ENCODE measurements at places on chromosomes 6 and 20.

DNA sequence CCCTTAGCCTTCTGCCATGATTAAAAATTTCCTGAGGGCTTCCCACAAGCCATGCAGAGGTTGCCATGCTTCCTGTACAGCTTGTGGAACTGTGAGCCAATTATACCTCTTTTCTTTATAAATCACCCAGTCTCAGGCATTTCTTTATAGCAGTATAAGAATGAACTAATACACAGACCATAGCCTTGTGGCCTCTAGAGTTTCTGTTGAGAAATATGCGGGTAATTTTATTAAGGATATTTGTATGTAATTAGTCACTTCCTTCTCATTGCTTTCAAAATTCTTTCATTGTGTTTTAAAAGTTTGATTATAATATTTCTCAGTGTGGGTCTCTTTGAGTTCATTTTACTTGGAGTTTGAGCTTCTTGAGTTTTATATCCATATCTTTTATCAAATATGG is 484.9 kb downstream of the COL12A1 start:
- no peak for DNase-seq

- DNase-seq, result peak; percentile 47
Measured at GRCh38 chr6:1595271-1596087, 14.2 kb upstream of the FOXC1 start.

DNA sequence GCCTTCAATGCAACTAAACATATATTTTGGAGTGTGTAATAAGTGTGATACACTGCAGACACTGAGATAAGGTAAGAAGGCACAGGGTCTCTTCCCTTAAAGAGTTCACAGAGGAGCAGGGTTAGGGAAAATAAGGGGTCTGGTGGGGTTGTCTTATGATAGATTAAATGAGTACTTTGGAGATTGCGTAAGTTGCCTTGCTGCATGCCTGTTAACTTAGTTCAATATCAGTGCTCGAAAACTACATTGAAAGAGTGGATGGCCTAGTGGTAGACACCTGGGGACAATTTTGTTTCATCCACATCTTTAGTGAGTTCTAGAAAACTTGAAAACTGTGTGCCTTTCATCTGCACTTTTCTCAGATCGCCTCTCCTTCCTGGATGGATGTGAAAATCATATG is 123.2 kb upstream of the BTBD3 start:
- DNase-seq, result no peak

DNA sequence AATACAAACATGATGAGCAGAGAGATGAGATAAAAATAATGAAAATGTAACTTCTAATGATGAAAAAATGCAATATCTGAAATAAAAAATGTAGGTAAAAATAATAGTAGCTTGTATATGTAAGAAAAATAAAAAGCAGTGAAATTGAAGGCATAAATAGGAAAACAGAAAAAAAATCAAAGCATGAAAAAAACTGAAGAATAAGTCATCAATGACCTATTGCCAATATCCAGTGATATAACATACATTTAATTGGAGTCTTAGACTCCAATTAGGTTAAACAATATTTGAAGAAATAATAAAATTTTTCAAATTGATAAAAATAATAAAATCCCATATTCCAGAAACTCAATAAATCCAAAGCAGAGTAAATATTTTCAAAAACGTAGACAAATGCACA is 114.0 kb upstream of the HDGFL1 start:
- DNase-seq, result no peak

DNA sequence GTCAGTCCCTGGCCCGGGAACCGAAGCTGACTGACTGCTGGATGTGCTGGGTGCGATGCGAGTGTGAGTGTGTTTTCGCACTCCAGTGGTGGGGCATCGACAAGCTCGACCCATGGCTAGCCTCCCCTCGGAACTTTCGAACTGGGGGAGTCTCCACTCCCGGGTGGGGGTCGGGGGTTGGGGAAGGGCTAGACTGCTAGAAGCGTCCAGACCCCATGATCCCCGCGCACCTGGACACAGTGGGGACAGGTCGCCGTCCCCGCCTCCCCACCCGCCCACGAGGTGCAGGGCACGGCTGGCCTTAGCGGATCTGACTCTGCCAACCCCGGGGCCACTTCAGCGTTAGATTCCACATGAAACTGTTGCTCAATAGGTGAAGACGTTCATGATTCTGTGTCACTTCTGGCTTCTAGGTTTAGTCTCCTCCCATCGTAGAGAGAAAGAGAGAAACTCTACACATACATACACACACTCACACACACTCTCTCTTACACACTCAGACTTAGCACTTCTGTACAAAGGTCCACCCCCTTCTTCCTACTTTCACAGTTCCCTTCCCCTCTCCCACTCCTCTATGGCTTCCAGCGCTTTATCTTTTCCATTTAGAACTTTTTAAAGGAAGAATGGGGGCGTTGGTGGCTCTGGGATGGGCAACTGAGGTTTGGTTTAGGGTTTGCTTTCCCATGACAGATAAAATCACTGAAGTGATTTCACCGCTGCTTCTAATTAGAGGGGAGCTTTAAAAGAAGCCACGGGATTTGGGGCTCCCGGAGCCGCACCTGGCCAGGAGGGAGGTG is 5.1 kb upstream of the TFAP2A start:
- no peak for DNase-seq

GRCh38 chr20:1876975-1877608 is 18.1 kb upstream of the SIRPA start:
- DNase-seq, result no peak

GRCh38 chr6:30042914-30043313 is 18.2 kb upstream of the POLR1H start:
- no peak for DNase-seq

All from ecto neural progenitor cell (in vitro differentiated cells).